ENCODE measurements at places on chromosomes 7 and 10. TPM values are rescaled to one million over a fixed set of nuclear protein-coding genes. Genes with fewer than 3 reads are reported as not detected.
A peak's percentile ranks its signal among the peaks of the same experiment; 100 is the strongest.

DNA sequence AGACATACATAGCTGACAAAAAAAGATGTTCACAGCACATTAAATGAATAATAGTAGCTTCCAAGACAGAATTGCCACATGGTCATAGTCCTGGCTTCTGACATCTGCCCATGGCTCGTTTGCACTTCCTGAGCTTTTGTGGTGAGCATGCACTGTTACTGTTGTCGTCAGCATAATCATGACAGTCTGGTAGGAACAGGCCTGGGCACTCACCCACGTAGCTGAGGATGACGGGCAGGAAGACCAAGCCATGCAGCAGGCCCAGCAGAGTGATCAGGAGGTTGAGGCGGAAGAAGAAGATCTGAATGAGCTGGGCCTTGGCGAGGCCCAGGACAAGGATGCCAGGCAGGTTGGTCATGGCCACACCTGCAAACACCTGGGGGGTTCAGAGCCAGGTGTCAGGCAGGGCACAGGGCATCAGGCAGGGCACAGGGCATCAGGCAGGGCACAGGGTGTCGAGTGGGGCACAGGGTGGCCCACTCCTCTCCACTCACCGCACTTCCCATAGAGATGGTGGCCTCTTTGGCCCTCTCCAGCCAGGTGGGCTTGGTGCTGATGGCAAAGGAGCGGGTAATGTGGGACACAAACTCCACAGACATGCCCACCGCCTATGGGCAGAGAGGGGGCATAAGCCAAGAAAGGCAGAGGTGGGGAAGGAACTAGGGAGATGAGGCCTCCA is 25.3 kb upstream of the NUDCD3 start:
- DNase-seq = no peak

DNA sequence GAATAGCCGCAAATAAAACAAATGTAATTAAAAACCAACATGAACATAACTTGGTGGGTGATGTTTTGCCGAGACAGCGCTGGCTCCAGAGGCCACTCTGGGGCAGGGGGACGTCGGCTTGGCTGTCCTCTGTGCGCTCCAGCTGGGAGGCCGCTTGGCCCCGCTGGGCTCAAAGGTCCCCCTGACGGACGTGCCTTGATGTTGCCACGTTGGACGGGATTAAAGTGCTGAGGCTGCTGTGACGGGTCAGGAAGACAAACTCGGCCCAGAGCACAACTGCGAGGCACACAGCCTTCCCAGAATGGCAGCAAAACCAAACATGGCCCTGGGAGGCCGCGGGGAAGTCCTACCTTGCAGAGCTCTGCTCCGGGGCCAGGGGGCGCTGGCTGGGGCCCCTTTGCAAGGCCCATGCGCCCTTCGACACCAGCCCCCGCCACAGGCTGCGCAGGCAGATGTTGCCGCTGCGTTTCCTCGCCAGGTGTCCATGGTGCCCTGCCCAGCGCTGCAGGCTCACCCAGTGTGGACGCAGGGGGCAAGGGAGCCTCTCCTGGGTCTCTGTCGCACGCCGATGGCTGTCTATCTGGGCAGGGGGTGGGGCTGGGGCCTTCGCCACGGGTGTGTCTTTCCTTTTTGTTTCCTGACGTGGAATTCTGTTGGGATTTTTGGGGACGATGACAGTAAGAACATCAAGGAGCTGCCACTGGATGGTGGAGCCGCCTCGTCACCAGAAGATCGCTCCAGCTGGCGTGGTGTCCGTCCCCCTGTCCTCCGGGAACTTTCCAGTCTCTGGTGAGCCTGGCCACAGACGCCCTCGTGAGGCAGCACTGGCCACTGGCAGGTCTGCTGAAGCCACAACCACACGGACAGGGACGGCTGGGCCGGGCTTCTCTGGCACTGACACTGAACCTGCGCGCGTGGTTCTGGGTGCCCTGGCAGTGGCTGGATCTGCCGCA is 99.6 kb upstream of the DIP2C start:
- DNase-seq = no peak

DNA sequence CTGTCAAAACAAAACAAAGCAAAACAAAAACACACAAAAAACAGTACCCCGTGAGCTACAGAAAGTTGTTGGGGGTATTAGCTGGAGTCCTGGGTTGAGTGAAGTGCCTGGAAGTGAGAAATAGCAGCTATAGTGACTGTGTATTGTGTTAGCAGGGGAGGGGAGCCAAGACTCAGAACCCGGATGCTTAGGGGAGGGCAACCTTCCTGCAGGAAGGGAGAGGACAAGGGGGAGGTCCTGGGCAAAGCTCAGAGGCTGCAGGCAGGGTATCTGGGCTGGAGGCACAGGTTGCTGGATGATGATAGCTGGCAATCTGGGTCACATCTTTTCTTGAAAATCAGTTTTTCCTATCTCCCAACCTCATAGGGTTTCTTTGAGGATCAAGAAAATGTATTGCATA is 75.8 kb upstream of the PARD3 start:
- no peak for DNase-seq

- DNase-seq = no peak
Observed at GRCh38 chr10:98365406-98366061, 49.4 kb downstream of the PYROXD2 start.

DNA sequence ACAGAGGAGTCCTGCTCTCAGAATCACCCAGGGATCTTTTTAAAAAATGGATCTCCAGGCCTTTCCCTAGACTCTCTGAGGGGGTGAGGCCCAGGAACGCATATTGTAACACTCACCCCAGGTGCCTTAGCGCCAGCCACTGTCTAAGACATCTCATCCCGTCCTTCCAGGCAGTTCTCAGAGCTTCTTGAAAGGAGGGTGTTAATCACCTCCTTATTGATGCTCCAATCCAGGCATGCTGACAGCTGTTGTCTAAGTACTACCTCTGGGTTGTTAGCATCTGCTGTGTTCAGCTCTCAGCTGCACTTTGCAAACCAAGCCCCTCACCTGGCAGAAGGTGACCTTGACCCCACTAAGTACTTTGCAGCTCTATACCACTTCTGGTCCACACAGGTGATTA is 36.0 kb downstream of the KIAA1549 start:
- DNase-seq = no peak

DNA sequence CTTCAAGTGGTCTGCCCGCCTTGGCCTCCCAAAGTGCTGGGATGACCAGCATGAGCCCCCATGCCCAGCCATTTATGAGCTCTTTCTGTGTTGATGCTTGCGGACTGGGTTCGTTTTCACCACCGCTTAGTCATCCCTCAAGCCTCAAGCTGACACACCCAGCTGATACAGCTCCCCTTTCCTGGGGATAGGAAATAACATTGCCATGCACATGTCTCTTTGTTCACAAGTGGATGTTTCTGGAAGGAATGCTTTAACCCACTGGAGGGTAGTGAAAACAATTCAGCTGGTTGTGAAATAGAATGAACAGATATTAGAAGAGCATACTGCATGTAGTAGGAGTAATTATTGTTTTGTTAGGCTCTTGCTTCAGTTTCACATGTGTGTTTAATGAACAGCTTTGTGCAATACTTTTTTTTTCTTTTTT is 8.5 kb upstream of the METTL27 start:
- peak; percentile 99 for DNase-seq

MLXIPL gene
- total RNA-seq = not detected

DNA sequence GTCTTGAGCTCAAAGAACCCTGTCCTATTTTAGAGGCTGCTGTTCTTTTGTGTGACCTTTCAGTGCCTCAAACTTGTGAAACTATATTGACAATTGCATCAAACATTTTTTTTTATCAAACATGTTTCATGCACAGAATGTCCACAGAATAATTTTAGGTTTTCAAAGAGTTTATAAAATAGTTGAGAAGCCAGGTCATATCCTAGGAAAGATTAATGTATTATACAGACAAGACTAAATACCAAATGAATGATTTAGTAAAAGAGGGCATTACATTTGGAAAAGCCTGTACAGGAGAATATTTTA is 67.0 kb downstream of the CDK6 start:
- DNase-seq = no peak

DNA sequence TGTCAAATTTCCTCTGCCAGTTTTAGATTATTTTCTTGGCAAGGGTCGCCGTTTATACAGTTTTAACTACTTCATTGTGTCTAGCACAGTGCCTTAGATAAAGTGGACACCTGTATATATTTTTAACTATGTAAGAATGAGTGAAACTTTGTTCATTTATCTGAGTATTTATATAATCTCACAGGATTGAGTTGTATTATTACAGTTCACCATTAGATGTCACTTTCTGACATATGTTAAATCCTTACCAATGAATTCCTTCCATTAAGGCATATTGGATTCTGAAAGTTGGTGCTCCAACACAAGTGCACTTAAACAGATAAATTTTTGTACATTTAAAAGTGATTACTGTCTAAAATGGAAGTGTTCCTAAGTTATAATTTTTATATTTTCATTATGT is 43.0 kb downstream of the ZMYND11 start:
- DNase-seq = peak; percentile 22

DNA sequence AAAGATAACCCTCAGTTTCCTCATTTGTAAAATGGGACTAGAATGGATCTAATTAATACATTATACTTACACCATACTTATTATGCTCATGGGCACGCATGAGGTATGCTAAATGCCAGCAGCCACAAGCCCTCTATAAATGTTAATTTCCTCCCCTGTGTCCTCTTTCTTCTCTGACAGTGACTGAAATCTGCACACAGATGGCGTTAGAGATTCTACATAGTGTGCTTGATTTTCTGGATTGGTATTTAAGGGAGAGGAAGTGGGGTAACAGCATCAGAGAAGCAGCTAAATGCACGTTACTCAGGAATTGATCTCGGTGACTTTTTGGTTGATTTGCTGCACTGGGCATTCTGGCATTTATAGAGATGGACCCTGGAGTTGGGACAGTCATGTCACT is 568.5 kb downstream of the CALN1 start:
- no peak for DNase-seq

DNA sequence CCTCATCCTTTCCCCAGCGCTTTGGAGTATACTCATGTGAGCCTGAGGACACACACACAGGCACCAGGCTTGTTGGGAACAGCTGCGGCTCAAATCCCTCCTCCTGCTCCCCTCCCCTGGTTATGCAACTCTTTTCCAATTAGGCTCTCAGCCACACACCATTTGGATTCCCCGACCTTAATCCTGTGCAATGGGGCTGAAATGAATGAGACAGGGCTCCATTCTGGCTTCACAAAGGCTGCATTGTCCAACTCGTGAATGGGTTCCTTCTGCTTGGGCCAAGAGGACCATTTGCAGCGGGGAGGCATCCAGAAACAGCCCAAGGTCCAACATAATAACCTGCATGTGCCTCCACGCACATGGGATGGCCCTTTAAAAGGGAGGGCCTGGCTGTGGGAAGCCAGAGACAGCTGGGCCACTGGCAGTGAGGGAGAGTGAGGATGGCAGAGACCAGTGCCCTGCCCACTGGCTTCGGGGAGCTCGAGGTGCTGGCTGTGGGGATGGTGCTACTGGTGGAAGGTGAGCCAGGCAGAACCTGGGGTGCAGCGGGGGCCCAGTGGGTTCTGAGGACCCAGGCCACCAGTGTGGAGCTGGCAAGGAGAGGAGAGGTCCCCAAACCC is at the start of gene RGR:
Gene RGR, plus strand, starts transcription at position 403 of the 620 bp plus-strand sequence. Its CDS starts 38 bp downstream, at position 441.
- no peak for DNase-seq

GRCh38 chr10:98349508-98349922 is 65.5 kb downstream of the PYROXD2 start:
- peak; percentile 93 for DNase-seq

DNA sequence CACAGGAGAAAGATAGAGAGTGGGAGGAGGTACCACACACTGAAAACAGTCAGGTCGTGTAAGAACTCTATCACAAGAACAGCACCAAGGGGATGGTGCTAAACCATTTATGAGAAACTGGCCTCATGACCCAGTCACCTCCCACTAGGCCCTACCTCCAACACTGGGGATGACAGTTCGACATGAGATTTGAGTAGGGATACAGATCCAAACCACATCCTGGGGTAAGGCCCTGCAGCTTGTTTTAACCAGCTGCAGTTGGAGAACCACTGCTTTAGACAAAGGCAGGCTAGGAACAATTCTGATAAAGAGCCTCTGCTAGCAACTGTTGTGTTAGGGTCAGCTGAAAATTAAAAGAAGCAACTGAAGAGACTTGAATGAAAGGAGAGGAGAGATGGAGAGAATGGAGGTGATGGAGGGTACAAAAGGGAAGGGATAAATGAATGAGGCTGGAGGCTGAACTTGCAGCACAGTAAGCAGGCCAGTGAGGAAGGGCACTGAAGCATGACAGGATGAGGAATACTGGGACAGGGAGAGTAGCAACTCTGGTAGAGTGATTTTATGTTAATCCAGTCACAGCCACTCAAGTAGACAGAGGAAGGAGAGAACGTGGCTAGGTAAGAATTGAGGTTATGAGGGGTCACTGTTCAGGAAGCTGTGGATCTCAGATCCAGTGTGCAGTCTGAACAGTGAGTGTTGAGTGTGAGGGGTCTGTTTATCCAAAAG is 23.6 kb downstream of the MEST start:
- DNase-seq = no peak

SLC13A1 gene
- not detected for total RNA-seq

PHF14 gene
- 40.7 TPM for total RNA-seq

DNA sequence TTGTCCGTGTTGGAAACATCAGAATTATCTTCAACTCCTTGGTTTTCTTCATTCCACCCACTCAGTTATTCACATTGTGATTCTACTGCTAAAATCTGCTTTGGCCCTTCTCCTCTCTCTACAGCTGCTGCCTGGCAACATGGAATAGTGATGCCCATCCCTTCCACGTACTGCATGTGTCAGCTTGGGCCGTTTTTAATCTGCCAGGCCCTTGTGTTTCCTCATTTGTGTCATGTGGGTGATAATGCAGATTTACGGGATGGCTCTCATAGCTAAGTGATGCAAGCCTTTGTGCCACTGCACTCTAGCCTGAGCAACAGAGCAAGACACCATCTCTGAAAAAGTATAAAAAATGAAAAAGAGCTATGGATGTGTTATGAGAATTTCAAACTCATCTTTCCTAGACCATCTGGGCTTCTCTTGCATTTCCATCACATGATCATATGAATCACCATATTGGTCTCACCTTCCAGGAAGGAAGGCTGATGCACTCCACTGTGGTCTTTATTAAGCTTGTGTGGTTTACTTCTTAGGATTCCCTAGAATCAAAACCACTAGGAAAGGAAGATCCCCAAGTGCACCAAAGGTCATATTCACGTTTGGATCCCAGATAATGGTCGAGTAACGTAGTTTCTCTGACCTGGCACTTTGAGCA is 20.6 kb upstream of the CELF2 start:
- no peak for DNase-seq

CYP3A7 gene
- not detected for total RNA-seq

- DNase-seq = peak; percentile 70
Observed at GRCh38 chr7:124171068-124171467, 138.2 kb upstream of the TMEM229A start.

GNGT1 gene
- 0.24 TPM for total RNA-seq

DNA sequence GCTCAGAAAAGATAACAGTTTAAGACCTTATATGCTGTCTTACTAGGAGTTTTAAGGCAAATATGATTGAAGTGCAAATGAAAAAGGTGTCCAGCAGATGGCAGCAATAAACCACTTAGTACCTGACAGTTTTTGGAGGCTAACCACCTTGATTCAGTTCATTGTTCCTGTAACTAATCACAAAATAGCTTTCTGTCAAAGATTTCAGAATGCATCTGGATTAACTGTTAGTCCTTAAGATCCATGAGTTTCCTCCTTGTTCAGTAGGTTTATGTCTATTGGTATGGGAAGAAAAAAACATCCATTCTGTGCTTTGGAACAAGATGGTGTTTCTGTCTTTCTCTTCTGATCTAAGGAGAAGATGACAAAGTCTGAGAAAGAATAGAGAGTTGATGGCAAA is 46.6 kb downstream of the CCSER2 start:
- DNase-seq = peak; percentile 79
